ENCODE measurements at places on chromosomes 16 and 17.

DNA sequence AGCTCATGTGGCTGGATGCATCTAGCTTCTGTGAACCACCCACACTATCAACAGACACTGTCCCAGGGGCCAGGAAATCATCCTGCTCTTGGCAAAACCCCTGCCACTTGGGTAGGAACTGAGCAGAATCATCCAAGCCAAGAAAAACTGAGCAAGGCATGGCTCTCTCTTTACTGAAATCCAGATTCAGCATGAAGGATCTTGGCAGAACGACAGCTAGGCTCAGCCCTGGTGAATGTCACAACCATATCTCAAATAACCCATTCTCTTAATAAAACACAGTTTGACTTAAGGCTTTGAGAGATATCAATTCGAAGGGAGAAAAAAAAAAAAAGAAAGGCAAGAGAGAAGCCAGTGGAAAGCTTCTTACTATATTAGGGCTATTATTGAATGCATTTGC lies 72.2 kb downstream of the MAF start:
- DNase-seq, result no peak

- DNase-seq, result peak; percentile 64
These were observed 16.9 kb downstream of the HASPIN start for GRCh38 chr17:3740611-3741073.

DNA sequence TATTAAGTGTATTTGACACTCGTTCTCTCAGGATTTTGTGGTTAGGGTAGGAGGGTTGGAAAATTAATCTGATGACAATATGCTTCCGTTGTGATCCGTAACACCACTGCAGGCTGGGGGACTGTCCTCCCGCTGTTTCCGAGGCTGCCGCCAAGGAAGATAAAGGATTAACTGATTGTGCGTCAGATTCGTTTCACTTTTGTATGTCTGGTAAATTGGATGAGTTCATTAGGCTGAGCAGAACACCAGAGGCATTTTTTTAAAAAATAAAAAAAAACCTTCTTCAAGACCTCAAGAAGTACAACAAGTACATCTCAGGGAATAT lies 486.7 kb upstream of the SALL1 start:
- no peak for DNase-seq

GRCh38 chr17:58377661-58378060 lies 25.7 kb upstream of the SUPT4H1 start:
- no peak for DNase-seq

- DNase-seq, result no peak
These were observed 22.5 kb downstream of the SLC38A10 start for GRCh38 chr17:81272616-81273015.

All from activated CD8-positive, alpha-beta memory T cell treated with anti-CD3 and anti-CD28 coated beads, Interleukin-2, amount 50 U/mL, for 48 hours (primary cell).